ENCODE measurements at places on chromosomes 12 and 14. TPM values are rescaled to one million over a fixed set of nuclear protein-coding genes. Genes with fewer than 3 reads are reported as not detected.

- DNase-seq: no peak
These were observed 14.2 kb downstream of the FGF6 start for GRCh38 chr12:4431436-4431835.

Gene ASCL1
- polyA plus RNA-seq: not detected

Gene SLC38A2
- polyA plus RNA-seq: 596 TPM

DNA sequence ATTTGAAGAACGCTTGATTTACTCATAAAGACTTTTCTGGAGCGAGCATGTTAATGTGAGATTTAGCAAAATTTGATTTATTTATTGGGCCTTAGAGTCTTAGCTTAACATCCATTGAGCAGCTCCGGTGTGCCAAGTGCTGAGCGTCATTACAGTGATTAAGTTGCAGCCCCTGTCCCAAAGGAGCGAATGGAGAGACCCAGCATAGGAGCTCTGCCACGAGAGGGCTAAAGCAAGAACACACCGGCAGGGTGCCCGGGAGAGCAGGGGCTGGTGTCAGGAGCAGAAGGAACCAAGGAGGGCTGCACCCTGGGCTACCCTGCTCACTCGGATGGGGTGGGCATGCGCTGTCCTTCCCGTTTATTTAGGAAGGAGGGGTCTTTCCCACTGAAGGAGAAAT, 50.6 kb downstream of the PPP2R5C start:
- DNase-seq: no peak

Gene ATXN2
- polyA plus RNA-seq: 30.3 TPM

Gene TTC9
- 0.32 TPM for polyA plus RNA-seq

GRCh38 chr14:20679907-20680306, 4.5 kb upstream of the RNASE4 start:
- DNase-seq: no peak

DNA sequence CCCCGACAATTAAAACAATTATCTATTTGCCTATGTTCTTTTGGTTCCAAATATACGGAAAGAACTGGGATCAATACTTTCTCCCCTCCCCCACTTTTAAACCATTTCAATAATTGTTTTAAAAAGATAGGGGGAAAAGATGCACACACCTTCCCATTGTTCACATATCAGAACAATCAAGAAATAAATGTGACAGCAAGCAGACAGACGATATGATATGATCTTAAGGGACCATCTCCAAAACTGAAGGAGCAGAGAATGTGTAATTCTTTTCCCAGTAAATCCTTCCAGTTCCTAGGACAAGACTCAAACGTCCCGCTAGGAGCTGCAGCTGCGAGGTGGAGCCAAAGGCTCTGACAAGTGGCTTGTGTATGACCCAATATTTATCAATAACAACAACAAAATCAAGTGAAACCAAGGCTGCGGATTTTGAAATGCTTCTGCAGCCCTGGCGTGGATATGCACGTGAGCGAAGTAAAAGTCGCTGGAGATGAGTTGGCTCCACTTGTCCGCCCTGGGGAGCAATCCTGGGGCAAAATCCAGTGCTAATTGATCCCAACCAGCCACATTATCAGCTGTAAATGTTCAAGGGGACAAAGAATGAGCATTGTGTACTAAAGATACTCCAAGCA, 8.2 kb upstream of the FOXG1 start:
- no peak for DNase-seq

GRCh38 chr12:58592475-58593207, 327.7 kb downstream of the LRIG3 start:
- no peak for DNase-seq

GRCh38 chr14:78970677-78971076, 800.5 kb downstream of the NRXN3 start:
- DNase-seq: no peak

Gene GALNT16
- 1.7 TPM for polyA plus RNA-seq

DNA sequence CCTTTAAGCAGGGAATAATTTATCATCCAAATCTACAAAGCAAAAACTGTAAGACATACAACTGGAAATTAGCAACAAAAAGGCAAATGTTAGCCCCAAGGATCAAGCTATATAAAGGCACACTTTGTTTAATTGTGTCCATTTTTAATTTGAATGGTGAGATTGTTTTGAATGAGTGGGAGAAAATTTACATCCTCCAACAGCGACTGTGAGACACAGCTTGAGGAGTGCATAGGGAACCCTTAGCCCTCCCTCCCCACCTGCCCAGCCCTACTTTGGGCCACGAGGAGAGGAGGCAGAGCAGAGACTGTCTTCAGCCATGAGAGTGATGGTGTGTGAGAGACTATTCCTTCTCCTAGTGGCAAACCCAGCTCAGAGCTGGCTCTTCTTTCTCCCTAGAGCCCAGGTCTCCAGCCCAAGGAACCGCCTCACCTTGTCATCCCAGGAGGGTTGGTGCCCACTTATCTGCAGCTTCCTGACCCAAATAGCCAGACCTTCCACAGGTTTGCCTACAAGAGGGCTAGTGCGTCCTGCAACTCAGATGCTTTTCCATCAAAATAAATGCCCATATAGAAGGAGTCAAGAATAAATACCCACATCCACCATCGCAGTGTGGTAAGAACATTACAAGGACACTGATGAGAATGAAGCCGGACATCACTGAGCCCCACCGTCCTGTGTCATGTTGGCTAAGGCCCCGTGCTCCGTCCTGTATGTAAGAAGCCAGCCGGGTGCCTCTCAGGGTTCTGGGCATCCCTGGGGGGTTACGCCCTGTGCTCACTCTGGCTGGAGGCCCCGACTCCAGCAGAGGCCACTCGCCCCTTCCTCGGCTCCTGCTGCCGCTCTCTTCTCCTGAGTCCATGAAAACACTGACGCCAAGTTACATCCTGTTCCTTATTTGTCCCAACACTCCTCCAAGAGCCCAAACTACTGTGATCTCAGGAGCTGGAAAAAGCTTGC, 36.4 kb upstream of the C14orf180 start:
- DNase-seq: no peak

Gene CD69
- not detected for polyA plus RNA-seq

Data from BJ (cell line).